ENCODE measurements at places on chromosomes 16 and 17.

GRCh38 chr16:48538746-48539484 lies 71.1 kb downstream of the N4BP1 start:
- DNase-seq, result no peak

DNA sequence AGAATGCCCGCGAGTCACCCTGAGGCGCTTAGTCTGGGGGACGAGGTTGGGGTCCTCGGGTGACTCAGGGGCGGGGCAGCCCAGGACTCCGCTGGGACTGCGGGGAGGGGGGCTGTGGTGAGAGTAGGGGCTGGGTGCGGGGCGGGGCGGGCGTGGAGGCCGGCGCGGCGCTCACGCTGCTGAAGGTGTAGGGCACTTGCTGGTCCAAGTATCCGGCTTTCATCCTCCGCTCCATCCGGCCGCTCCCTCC lies 832 bp downstream of the ETV4 start:
- no peak for DNase-seq

- no peak for DNase-seq
These were observed 11.1 kb downstream of the GRB2 start for GRCh38 chr17:75394332-75394918.

DNA sequence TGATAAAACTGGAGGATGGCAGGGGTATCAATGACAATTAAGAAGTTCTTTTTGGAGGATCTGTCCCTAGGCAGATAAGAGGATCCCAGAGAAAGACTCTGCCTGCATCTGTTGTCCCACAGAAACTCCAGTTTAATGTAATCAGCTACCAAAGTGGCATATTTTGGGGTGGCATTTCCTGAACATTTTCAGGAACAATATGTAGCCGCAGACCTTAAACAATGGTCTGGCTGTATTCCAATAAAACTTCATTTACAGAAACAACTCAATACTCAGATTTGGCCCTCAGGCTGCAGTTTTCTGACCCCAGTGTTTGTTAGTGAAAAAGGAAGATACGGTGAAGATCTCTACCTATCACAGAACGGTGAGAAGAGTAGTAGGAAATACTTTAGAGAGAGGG lies 46.1 kb downstream of the KCNJ16 start:
- DNase-seq, result no peak

DNA sequence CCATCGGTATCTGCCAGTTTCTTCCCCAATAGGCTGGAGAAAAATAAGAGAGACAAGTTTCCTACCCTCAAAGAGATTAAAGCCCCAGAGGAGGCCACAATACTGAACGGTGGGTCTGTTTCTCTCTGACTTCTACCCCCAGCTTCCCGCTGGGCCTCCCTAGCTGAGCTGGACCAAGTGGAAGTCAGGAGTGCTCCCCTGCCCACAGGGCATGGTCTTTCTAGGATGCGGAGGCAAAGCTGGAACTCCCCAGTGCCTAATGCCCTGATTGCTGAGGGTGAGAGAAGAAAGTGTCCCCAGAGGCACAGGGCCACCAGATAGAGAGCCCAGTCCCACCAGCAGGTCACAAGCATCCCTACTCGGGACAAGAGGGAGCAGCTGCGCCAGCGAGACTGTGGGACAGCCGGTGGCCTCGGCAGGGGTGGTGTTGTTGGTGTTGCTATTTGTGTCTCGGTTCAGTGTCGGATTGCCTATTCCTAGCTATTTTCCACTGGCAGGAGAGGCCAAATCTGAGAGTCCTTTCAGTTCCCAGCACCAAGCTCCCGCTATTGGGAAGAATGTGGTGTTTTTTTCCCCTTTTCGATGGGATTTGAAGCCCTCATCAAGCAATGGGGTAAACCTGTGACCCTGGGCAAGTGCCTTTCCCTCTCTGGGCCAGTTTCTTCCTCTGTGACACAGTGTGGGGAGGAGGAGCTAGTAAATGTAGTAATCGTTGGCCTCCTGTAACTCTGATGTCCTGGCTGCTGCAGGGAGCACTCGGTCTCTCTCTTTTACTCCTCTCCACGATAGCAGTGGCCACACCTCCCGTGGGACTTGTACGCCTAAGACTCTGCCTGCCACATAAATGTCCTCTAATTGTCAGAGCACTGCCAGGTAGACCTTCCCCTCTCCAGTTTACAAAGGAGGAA lies 22.5 kb upstream of the TBX2 start:
- DNase-seq, result no peak

DNA sequence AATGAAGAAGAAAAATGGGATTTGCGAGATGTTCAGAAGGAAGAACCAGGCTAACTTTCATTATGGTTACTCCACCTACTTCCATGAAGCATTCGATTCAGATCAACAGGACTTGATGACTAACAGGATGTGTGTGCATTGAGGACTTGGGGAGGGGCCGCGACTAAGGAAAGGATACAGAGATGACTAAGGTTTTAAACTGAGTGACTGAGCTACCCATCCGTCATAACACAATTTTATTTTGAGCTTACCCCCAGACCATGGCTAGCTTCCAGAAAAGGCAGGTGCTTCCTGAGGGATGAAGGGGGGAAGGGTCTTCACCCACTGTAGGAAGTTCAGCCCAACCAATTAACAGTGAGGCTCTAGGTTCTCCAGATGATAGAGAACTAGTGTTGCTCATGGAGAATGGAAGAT lies 2.5 kb upstream of the CDYL2 start:
- peak; percentile 81 for DNase-seq

DNA sequence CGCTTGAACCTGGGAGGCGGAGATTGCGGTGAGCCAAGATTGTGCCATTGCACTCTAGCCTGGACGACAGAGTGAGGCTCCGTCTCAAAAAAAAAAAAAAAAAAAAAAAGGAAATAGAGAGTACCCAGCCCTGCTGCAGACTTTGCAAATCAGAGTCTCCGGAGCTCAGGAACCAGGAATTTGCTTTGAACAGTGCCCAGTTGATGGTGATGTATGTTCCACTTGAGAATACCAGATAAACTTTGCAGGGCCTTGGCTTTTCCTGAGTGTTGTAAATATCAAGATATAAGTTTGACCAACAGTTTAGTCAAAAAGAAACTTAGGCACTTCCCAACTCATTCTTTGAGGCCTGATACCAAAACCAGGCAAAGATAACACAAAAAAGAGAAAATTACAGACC lies 30.6 kb upstream of the MAP3K14 start:
- no peak for DNase-seq

DNA sequence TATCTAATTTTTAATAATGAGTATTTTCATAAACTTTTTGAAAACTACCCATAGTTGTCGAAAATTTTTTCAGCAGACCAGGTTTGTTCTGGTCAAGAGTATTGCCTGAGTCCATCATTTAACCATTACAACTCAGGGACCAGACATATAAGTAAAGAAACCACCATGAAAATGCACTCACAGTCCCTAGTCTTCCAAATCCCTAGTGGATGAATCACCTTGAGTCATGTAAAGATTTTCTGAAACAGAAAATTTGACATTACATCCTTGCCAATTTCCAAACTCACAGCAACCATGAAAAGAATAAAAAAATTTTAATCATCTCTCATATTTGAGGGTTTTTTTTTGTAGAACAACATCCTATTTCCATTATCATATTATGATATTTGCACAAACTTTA lies 1337.5 kb upstream of the CDH8 start:
- peak; percentile 3 for DNase-seq

- DNase-seq, result no peak
These were observed 202.0 kb downstream of the C16orf78 start for GRCh38 chr16:49575346-49576172.

- peak; percentile 17 for DNase-seq
These were observed 10.5 kb downstream of the DOK4 start for GRCh38 chr16:57475711-57476339.

- DNase-seq, result peak; percentile 63
These were observed 368.0 kb downstream of the FOXL1 start for GRCh38 chr16:86946396-86946795.

GRCh38 chr16:56787167-56787566 lies 57.2 kb downstream of the NUP93 start:
- no peak for DNase-seq

- peak; percentile 89 for DNase-seq
These were observed 8.0 kb downstream of the SYNGR3 start for GRCh38 chr16:1997494-1998359.

DNA sequence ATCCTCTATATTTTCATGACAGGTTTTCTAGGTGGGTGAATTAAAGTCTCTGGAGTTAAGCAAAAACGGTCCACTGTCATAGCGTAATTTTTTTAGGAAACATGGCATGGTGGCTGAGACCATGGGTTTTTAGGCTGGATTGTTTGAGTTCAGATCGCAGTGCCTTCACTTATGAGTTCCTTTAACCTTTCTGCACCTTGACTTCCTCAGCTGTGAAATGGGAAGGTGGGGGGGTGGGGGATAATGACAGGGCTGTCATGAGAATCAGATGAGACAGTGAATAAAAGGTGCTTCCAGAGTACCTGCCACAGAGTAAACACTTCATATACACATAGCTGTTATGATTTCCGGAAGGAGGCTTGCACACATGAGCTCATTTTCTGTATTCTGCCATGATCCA lies 11.8 kb downstream of the PRCD start:
- DNase-seq, result no peak

DNA sequence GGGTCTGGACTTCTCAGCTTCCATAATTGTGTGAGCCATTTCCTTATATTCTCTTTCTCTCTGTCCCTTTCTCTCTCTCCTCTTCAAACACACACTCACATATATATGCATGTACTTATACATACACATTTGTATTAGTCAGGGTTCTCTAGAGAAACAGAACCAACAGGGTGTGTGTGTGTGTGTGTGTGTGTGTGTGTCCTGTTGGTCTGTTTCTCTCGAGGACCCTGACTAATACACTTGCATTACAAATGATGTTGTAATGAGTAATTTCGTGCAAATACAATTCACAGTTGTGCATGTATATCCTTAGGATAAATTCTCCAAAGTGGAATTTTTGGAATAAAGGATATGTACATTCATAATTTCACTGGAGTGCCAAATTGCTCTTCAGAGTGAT lies 115.3 kb downstream of the NPIPB5 start:
- peak; percentile 22 for DNase-seq

- no peak for DNase-seq
These were observed 34.3 kb downstream of the VAT1L start for GRCh38 chr16:77822661-77823060.

- peak; percentile 14 for DNase-seq
These were observed 5.9 kb downstream of the MEOX1 start for GRCh38 chr17:43655693-43656255.

- no peak for DNase-seq
These were observed 12.2 kb upstream of the HS3ST4 start for GRCh38 chr16:25679511-25679910.

GRCh38 chr17:16442594-16443510 lies 27.5 kb downstream of the TRPV2 start:
- peak; percentile 15 for DNase-seq

DNA sequence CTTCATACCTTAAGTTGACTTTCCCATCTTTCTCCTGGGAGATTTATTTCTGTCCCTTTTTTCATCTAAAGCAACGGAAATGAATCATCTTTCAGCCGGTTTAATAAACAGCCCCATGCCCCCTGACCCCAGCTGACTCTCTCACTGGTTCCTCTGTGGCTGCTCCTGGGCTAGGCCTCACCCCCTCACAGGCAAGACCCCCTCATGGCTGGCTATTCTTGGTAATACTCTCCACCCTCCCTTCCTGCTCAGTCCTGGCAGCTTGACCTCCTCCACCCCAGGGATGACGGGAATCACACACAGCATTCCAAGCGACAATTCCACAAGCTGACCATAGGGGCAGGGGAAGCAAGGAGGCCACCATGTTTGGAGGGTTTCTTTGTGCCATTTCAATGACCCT lies 1.5 kb upstream of the ADAP2 start:
- peak; percentile 37 for DNase-seq

- no peak for DNase-seq
These were observed 114.9 kb upstream of the TBX2 start for GRCh38 chr17:61284746-61285145.

- DNase-seq, result peak; percentile 62
These were observed 544.5 kb upstream of the CDH11 start for GRCh38 chr16:65666132-65666941.

GRCh38 chr17:21072745-21073197 lies 30.0 kb upstream of the USP22 start:
- DNase-seq, result no peak

DNA sequence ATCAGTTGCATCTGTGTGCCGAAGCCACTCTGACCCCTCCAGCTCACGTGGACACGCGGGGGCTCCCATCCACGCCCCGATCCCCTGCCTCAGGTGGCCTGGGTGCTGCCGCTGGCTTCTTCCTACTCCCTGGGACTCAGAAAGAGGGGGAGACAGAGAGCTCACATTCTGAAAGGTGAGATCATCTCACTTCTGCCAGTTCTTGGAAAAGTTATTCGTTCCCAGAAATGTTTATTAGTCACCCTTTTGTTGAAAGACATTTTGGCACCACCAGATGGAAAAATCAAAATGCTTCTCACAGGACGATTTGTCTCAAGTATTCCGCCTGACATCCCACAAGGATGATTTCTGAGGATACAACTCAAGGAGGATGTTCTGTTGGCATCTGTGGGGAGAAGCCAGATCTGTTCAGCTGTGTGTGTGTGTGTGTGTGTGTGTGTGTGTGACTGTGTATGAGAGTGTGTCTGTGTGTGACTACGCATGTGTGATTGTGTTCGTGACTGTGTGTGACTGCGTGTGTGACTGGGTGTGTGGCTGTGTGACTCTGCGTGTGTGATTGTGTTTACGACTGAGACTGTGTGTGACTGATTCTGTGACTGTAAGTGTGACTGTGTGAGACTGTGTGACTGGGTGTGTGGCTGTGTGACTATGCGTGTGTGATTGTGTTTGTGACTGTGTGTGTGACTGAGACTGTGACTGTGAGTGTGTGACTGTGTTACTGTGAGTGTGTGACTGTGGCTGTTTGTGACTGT lies 207.3 kb downstream of the NTN1 start:
- DNase-seq, result peak; percentile 98

- peak; percentile 98 for DNase-seq
These were observed 14.4 kb upstream of the FAAP100 start for GRCh38 chr17:81566461-81567126.

- DNase-seq, result no peak
These were observed 15.1 kb upstream of the ATP6V0C start for GRCh38 chr16:2498531-2499253.

DNA sequence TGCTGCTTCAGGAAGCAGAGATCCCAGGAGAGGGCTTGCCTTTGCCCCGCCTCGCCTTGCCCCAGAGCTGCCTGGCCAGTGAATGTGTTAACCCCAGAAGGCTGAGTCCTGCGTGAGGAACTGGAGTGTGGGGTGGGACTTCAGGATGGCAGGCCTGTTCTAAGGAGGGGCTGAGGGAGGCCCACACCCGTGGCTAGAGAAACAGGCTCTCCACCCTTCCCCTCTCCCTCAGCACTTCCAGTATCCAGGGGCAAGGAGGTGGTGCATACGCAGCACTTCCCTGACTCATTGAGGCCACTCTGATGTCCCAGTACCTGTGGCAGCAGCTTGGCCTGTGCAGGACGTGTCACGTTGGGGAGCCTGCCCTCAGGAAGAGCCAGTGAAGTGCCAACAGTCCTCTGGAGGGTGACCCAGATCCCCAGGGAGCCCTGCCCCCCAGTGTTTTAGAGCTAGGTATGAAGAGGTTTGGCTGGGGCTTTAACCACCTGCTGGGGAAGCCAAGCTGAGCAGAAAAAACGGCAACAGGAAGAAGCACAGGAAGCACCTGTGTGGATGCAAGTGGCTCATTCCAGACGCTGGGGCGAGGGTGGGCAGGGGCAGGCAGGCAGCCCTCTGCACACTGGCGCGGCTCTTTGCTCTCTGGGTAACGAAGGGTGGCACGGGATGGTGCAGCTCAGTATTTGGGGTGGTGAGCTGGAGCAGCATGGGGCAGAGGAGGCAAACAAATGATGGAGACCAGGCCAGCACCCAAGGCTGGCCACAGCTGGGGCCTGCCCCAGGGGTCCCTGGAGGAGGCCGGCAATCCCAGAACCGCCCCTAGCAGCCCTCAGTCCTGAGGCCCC lies 14.7 kb upstream of the CTCF start:
- DNase-seq, result no peak

- DNase-seq, result no peak
These were observed 1.3 kb upstream of the BRICD5 start for GRCh38 chr16:2211923-2212347.
